Stimulated activated CD4-positive, alpha-beta T cell treated with anti-CD3 and anti-CD28 coated beads, TNF-alpha, amount 100 ng/mL, for 1 hour (primary cell): ENCODE measurements at places on chromosomes 2 and 18.

DNA sequence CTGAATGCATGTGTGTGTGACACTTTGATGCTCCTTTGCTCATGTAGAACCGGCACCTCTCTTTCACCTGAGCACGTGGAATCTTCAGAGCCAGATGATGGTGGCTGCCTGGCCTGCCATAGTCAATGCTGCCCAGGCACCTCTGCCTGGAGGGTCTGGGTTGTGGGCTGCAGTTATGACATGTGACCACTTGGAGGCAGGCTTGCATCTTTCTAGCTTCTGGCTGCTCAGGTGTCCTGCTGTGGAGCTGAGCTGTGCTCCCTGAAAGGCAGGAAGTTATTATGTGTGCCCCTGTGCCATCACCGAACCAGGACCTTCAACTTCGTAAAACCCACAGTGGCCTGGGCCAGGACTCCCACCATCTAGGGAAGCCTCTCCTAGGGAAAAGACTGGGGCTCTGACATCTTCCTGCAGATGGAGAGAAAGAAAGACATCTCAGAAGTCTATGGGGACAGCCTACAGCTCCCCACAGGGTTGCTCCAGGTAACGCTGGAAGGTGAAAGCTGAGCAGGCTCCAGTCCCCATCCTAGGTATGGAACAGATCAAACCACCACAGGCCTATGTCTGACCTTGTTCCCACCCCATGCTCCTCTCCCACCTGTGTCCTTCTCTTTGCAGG is 30.2 kb downstream of the PSD4 start:
- DNase-seq: peak; percentile 51

DNA sequence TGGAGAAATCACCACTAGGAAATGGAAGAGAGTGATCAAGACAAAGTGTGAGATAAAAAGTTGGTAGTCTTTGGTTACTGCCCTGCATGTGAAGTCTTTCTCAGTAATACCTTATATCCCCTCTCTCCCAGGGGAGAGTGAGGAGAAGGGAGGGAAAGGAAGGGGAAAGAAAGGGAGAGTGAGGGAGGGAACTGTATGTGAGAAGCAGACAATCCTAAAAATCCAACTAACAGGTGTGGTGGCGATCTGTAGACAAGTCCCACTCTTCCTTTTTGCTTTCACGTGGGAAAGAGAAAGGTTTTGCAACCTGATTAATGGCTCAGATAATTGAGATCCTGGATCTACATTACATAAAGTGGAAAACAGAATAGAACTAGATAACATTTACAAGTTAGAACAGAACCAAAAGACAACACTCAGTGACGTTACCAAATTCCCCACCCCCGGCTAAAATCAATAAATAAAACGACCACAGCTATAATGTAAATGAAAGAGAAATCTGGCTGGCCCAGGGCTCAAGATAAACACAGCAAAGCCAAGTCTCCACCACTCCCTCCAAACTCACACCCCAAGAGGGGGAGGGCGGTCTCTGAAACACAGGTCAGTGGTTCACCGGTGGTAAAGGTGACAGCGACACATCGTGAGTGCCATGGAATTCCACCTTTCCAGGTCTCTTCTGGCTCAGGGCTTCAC is 10.0 kb upstream of the APCDD1 start:
- no peak for DNase-seq

DNA sequence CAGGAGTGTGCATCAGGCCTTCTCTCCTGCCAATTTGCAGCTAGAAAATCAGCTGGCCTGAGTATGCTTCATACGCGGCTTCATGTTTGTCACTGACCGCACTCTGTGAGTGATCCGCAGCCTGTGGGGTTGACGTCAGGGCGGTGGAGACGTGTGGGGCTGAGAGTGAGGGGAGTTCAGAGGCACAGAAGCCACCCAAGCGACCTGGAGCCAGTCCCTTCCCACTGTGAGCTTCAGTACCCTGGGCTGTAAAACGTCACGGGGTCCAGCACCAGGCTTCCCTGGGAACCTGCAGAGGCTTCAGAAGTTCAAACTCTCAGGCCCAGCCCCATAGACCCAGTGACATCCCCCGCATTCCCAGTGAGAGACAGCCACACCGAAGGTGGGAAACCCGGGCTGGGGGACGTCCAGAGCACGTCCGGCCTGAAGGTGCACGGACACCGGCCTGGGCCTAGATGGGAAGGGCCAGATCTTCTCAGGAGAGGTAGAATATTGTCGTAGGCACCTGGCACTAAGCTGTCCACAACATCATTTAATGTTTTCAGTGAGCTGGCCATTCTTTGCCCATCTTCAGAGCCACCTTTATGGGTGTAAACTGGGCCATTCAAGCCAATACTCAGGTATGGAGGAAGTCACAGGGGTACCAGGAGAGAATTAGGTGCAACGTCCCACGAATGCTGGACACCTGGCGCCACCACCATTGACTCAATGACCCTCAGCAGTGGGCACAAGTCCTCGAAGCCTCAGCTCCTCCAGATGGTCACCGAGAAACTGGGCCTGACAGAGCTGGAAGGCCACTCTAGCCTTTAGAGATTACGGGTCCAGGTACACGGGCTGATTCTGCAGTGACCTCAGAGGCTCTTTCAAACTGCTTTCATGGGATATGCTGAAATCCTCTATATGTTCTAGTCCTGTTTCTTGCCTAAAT is 235.6 kb upstream of the MYT1L start:
- no peak for DNase-seq

GRCh38 chr2:63866009-63866709 is 24.5 kb downstream of the UGP2 start:
- DNase-seq: no peak

GRCh38 chr2:133497270-133497893 is 70.9 kb downstream of the NCKAP5 start:
- no peak for DNase-seq

- no peak for DNase-seq
Observed at GRCh38 chr2:25178976-25179375, 10.6 kb upstream of the POMC start.

GRCh38 chr18:67514465-67514864 is 2.1 kb downstream of the DSEL start:
- DNase-seq: no peak

DNA sequence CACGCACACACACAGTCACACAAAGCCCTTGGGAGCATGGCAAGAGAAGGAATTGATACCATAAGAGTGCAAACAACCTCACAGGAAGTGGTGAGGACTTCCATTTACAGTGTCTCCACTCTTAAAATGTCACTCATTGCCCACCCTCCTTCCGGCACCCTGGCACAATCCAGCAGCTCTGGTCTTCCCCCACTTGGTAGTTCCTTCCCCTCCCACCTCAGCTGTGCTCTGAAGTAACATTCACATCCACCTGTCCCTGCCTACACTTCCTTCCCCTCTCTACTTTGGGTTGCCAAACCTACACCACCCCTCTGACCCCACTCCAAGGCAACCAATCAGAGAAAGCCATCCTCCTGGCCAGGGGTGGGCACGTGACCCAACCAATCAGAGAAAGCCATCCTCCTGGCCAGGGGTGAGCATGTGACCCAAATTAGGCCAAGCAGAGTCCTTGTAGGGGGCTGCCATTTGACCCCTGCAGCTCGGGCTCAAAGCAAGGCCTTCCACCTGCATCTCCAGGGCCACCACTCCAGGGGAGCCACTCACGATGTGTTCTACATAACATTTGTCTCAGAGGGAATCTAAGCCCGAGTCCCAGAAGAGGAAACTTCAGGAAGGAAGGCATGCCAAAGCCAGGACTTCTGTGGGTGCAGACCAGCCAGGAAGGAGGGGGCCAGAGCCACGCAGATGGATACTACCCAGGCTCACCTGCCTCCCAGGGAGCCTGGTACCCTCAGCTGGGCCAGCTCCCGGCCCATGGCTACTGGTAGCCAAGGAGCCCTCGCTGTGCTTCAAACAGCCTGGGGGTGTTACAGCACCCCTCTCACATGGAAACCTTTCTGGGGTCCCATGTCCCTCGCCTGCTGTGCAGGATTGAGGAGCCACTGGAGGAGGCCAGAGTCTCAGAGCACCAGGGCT is 21.2 kb downstream of the CYP26B1 start:
- no peak for DNase-seq

GRCh38 chr2:109322111-109322510 is 193.1 kb downstream of the SH3RF3 start:
- DNase-seq: no peak

DNA sequence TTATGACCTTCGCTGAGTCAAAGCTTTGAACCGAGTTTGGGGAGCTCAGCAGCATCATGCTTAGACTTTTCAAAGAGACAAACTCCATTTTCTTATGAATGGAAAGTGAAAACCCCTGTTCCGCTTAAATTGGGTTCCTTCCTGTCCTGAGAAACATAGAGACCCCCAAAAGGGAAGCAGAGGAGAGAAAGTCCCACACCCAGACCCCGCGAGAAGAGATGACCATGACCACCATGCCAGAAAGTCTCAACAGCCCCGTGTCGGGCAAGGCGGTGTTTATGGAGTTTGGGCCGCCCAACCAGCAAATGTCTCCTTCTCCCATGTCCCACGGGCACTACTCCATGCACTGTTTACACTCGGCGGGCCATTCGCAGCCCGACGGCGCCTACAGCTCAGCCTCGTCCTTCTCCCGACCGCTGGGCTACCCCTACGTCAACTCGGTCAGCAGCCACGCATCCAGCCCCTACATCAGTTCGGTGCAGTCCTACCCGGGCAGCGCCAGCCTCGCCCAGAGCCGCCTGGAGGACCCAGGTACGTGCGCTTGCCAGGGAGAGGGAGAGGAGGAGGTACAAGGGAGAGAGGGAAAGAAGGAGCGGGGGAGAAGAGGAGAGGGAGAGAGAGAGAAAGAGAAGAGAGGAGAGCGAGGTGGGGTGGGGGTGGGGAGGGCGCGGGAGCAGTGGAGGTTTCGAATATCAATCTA is at the start of gene DLX1:
DLX1 (plus strand) TSS at position 48 of the 700 bp plus-strand sequence; CDS start at position 219, 171 bp downstream.
- no peak for DNase-seq
